Stimulated activated CD4-positive, alpha-beta T cell treated with anti-CD3 and anti-CD28 coated beads, Interleukin-1b, Interleukin-23, amount 100 ng/mL, for 1 hour (primary cell): ENCODE measurements at places on chromosomes 5 and 9.

GRCh38 chr5:35227720-35228119 is 2.6 kb downstream of the PRLR start:
- no peak for DNase-seq

GRCh38 chr5:55102348-55102747 is at the start of gene GZMA:
Gene GZMA (plus strand): TSS chr5:55102646. CDS start chr5:55102683, 37 bp downstream.
- DNase-seq = no peak

GRCh38 chr5:65927503-65928321 is 1.3 kb downstream of the ERBIN start:
- no peak for DNase-seq

- no peak for DNase-seq
These were observed 52.4 kb downstream of the RETREG1 start for GRCh38 chr5:16564248-16564867.

GRCh38 chr5:116507051-116507537 is 67.5 kb downstream of the SEMA6A start:
- DNase-seq = no peak

GRCh38 chr5:37319037-37319782 is 51.7 kb downstream of the NUP155 start:
- no peak for DNase-seq

- DNase-seq = no peak
These were observed 9.1 kb downstream of the SPATA31E1 start for GRCh38 chr9:87891754-87892153.

DNA sequence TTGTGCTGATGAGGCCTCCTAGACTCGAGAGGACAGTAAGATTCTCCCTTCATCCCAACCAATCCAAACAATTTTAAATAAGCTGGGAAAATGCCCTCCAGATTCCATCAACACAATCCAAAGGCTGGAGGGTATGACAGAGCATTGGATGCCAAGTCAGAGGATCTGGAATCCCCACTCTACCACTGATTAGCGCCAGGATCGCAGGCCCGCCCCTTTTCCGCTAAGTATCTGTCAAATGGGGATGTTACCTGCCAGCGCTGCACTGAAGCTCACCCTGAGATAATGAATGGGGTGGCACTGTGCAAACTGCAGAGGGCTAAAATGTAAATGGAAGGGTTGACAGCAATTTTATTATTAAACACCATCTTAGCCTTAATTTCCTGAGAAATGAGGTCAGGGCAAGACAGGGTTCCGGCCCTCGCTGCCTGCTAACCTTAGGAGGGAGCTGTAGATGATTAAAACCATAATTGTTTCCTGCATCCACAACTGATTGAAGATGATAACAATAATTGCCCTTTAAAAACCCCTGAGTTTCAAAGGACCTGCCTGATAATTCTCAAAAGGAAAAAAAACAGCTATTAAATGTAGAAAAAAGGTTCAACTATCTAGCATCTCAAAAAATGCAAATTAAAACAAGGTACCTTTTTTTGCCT is 31.6 kb upstream of the GABBR2 start:
- no peak for DNase-seq

DNA sequence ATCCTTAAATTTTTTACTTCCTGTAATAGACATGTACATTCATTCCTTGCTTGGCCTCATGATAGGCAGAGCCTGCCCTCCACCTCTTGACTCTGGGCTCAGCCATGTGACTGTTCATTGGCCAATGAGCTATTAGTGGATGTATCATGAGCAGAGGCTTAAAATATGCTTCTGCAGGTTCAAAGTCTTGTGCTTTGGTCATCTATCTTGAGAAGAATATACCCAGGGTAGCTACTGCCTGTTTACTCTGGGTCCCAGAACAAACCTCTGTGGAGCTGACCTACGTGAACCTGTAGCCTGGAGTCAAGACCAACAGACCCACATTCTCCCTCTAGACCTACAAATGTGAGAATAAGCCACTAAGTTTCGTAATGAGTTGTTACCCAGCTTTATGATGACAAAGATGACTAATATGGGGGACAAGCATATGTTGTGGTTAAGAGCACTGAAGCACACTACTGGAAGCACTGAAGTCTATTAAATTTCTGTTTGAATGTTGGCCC is 244.4 kb downstream of the MAST4 start:
- no peak for DNase-seq
